CD4-positive, alpha-beta T cell treated with Interleukin-17A for 4 hours (primary cell): ENCODE measurements at places on chromosomes 13 and 19.

- DNase-seq = peak; percentile 69
Observed at GRCh38 chr19:4067396-4068046, 822 bp upstream of the ZBTB7A start.

DNA sequence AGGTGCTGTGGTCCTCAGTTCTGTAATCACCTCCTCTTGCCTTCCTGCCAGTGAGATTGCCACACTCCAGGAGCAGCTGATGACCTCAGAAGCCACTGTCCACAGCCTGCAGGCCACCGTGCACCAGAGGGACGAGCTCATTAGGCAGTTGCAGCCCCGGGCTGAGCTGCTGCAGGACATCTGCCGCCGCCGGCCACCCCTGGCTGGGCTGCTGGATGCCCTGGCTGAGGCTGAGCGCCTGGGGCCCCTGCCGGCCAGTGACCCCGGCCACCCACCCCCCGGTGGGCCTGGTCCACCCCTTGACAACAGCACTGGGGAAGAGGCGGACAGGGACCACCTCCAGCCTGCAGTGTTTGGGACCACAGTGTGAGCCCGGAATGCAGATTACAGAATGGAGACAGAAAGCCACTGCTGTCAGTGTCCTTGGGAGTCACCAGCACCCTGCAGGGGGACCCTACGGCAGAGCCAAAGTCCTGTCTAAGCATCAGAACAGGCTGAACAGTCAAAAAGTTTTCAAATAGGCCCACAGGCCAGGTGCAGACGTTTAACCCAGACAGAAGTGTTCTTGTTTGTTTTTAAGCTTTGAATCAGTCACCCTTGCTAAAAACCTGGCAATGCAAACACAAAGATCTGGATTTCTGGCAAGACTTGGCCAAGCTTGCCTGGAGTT lies 4.2 kb downstream of the VMAC start:
- DNase-seq = no peak

GRCh38 chr13:98493042-98493712 lies 83.7 kb downstream of the STK24 start:
- DNase-seq = no peak

- no peak for DNase-seq
Observed at GRCh38 chr13:33199289-33199850, 86.2 kb downstream of the STARD13 start.

DNA sequence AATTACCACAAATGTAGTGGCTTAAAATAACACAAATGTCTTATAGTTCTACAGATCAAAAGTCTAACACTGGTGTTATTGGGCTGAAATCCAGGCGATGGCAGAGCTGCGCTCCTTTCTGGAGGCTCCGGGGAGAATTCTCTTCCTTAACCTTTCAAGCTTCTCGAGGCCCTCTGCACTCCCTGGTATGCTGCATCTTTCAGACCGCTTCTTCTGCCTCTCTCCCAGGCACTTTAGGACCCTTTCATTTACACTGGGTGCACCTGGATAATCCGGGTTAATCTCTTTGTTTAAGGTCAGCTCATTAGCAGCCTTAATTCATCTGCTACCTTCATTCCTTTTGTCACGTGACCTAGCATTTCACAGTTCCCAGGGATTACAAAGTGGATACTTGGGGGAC lies 211.3 kb upstream of the RFC3 start:
- DNase-seq = no peak

GRCh38 chr19:5961969-5962945 lies 15.7 kb downstream of the RANBP3 start:
- DNase-seq = peak; percentile 87

- no peak for DNase-seq
Observed at GRCh38 chr19:3053218-3053621, 9.1 kb downstream of the TLE5 start.

- no peak for DNase-seq
Observed at GRCh38 chr19:10952809-10953208, 8.0 kb upstream of the SMARCA4 start.

GRCh38 chr13:113360446-113360845 lies 3.5 kb downstream of the GRTP1 start:
- DNase-seq = no peak

GRCh38 chr13:21767032-21767431 lies 96.2 kb downstream of the FGF9 start:
- no peak for DNase-seq

DNA sequence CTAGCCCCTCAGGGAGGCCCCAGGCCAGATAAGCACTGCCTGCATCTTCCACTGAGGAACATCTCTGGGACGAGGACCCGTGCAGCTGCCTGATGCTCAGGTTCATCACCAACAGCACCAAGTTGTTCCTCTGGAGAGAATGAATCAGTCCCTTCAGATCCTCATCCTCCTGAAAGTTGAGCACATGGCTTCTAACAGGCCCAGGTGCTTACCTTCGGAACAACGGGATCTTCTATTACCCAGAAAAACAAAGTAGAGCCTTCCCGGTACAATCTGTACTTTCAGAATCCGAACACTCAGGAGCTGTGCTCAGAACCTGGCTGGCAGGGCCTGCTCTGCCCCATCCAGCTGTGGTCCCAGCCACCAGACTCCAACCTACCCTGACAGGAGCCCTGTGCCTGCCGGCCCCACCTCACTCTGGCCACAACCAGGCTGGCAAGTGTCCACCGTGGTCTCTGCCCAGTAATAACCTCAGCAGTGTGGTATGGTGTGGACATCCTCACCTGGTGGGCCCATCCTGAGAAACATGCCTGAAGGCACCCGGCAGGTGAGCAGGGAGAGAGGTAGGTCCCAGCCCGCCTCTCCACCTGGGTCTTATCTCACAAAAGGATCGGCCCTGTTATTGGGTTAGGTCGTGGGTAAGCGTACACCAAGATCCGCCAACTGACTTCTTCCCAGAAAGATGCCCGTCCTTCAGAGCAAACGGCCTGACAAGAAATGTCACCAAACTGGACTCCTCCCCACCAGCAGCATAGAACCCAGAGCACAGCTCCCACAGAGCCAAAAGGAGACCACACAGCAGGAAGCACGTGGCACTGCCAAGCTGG lies 34.1 kb downstream of the ELL start:
- DNase-seq = no peak
